ENCODE measurements at places on chromosomes 2 and 18.

GRCh38 chr18:12278741-12279682, 24.9 kb downstream of the CIDEA start:
- peak; percentile 87 for DNase-seq

GRCh38 chr18:68417826-68418225, 297.1 kb downstream of the TMX3 start:
- no peak for DNase-seq

DNA sequence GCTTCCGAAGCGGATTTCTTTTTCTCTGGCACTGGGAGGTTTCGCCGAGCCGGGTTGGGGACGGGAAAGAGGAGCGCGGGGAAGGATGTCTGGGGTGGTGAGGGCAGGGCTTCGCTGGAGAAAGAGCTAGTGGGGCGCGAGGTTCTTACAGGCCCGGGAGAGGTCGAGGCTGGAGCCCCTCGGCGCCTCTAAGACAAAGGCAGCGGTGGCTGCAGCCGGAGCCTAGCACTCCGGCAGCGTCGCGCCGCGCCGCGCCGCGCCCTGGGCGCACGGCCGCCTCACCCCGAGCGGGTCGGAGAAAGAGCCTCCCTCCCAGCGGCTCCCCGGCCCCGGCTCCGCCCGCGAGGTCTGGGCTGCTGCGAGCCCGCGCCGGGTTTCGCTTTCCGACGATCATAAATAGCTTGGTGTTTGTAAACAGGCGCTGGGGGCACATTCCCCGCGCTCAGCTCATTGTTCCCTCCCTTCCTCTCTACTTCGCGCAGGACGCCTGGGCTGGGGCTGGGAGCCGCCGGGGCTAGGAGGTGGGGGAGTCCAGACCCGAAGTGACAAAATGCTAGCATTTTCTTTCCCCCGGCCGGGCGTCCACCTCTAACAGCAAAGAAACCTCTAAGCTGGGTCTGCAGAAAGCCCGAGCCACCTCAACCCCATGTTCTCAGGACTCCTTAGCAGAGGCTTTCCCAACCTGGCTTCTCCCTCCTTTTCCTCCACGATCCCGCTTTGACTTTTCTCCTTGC, 813 bp upstream of the MEIS1 start:
- peak; percentile 71 for DNase-seq

GRCh38 chr2:218875692-218876246, 4.9 kb upstream of the WNT10A start:
- DNase-seq, result no peak

- DNase-seq, result no peak
These were observed 187.1 kb downstream of the TCF4 start for GRCh38 chr18:55400590-55401541.

GRCh38 chr18:48835119-48835518, 115.6 kb downstream of the SMAD7 start:
- DNase-seq, result no peak

DNA sequence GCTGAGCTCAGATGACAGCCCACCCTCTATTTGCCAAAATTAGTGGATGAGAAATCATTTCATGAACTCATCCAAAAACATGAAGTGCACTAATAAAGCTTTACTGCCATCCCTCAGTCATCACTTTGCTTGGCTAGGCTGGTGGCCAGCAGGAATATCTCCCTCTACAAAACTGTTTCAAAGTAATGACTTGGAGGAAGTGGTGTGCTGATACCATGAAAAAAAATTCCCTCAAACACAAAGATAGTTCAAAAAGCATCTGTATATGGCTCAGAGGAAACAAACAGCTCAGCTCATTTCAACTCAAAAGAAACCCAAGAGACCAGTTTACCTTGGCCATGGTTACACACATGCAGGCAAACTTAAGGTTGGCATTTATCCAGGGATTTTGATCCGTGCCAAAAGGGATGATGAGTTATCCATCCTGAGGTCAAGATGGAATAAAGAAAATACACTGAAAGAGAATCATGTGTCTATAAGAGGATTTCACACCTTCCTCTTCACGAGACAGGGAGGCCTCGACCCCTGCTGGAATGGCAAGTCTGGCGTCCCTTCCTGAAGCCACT, 18.4 kb upstream of the WIPF1 start:
- peak; percentile 75 for DNase-seq

GRCh38 chr2:65662654-65663432, 230.4 kb upstream of the SPRED2 start:
- peak; percentile 78 for DNase-seq

DNA sequence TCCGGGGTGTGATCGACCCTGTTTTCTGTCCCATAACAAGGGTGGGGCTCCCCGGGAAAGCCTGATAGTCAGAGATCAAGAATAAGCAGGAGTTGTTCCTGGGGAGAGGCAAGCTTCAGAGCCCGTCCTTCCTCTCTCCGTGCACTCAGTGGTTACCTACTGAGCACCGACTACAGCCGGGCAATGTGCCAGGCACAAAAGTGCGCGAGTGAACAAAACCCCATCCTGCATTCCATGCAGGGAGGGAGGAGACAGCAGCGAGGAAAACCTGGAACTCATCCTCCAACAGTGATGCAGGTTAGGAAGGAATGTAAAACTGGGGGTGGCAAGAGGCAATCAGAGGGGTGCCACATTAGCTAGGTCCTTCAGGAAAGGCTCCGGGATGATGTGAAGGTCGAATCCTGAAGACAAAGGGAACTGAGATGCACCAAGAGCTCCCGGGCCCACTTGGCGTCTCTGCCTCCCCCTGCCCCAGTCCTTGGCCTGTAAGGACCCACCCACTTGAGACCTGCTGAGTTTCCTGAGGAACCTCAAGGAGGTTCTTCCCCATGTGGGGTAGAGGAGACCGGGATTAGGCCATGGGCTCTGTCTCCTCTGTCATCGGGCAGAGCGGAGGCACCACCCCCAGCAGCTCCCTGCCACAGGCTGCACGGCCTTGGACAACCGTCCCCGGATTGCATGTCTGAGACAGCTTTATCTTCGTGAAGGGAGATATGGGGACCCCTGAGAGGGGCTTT, 198.2 kb downstream of the NDUFA10 start:
- no peak for DNase-seq

DNA sequence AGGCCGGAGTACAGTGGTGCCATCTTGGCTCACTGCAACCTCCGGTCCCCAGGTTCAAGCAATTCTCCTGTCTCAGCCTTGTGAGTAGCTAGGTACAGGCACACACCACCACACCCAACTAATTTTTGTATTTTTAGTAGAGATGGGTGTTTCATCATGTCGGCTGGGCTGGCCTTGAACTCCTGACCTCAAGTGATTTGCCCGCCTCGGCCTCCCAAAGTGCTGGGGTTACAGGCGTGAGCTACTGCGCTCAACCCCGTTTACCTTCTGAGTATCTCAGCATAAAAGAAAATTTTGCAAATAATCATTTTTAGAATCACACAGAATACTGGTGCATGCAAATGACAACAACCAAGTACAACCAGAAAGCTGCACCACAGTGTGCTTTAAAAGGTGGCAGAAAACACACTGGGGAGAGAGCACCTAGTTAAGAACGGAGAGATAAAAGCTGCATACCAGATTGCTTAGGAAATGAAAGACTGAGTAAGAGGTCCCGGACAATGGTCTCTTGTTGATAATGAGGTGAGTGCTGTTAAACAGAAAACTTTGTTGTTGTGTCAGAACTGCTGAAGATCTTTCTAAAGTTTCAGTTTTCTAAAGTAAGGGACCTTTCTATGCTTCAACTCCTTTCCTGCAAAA, 189.6 kb downstream of the ACTR3 start:
- DNase-seq, result no peak

DNA sequence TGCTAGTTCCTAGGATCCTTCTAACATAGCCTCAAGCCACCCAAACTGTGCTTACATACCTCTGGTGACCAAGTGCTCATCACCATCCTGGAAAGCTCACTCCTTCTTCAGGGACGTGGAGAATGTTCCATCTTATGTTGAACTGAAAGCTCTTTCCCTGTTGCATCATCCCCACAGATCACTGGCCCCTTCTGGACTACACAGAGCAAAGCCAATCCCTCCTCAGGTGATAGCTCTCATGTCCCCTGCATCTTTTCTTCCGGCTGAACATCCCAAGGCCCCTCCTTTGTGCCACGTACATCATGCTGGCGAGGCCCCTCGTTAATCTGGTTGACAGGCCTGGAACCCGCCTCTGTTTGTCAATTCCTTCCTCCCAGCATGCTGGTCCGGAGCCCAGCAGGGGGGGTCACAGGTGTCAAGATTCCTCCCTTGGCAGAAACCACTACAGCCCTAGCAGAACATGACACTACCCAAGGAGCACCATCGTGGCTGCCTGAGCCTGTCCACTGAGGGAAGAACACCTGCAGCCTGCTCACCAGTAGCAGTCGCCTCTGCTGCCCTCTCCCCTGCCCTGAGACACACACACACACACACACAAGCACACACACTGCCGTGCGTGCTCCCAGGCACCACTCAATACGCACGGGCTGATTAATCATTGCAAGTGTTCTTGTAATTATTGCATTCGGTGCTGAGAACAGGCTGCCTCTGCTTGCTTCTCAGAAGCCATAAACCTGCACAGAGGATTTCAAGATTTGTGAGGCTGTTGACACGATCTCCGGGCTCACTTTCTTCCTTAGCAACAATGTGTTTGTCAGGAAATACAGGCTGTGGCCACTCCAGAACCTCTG, 6.3 kb upstream of the KCNK3 start:
- no peak for DNase-seq

DNA sequence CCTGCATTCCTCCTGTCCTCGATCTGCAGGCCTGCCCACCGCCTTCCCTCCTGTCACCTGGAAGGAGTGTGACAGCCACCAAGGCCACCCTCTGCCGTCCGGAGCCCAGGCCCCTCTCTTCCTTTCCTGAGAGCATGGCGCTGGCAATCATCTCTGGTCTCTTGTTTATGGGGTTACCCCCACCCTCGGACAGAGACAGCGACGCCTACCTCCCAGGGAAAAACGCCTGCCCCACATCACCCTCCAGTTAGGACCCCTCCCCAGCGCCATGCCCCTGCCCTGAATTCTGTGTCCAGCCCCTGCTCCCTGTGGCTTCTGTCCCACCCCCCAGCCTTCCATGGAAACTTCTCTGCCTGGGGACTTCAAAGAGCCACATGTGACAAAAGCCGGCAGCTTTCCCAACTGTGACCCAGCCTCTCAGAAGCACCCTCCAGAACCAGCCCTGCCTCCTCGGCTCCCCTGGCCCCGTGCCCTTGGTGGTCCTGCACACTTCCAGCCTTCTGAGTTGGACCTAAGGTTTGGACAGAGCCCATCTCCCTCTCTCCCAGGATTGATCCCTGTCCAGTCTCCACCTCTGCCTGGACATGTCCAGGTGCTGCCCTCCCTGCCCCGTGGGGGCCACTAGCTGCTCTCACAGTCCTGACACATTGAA, 145.0 kb upstream of the HDAC4 start:
- no peak for DNase-seq
